ENCODE measurements at places on chromosomes 11 and 22.
A peak's percentile ranks its signal among the peaks of the same experiment; 100 is the strongest.

DNA sequence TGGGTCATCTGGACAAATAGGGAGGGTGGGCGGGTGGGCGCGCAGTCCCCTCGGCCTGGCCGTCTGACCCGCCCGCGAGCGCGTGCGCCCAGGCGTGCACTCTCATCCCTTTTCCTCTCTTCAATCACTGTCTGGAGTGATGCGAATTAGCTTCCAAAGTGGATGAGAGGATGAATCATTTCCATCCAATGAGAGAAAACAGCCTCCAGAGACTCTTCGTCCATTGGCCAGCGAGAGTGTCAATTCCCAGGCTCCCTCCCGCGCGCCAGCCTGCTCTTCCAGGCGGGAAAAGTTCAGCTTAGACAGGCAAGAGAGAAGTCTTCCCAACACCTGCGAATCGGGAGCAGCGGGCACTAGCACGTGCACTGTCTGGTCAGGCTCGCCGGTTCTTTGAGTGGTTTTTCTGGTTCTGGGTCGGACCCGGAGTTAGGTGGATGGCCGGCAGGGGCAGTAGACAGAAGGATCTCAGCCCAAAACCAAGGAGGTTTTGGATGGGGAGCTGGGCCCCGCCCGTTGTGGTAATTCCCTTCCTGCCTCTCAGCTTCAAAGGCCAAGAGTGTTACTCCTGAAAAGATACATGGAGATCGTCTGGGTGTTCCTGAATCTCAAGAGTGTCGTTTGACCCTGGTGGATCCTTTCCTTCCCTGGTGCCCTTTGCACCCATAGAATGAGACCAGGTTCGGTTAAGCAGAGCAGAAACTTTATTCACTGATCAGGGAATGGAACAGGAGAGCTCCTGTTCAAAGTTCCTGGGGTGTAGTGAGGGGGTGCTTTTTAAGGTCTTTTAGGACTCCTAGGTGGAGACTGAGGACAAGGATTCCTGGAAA, 33.4 kb upstream of the GLYATL1 start:
- peak; percentile 89 for DNase-seq

DNA sequence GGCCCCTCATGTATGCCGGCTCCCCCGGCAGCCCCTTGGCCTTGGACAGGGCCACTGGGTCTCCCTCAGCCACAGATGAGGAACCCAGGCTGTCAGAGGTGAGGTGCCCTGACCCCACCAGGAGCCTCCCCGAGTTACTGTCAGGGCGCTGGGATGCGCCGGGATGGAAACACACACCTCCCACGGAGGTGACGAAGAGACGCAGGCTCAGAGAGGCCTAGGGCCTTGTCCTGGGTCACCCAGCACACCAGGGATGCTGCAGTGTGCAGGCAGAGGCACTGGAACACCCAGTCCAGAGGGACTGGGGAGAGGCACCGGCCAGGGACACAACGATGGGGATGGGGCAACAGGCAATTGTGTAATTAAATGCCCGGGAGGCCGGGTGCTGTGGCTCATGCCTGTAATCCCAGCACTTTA, 81.2 kb upstream of the PRR5 start:
- DNase-seq = no peak

DNA sequence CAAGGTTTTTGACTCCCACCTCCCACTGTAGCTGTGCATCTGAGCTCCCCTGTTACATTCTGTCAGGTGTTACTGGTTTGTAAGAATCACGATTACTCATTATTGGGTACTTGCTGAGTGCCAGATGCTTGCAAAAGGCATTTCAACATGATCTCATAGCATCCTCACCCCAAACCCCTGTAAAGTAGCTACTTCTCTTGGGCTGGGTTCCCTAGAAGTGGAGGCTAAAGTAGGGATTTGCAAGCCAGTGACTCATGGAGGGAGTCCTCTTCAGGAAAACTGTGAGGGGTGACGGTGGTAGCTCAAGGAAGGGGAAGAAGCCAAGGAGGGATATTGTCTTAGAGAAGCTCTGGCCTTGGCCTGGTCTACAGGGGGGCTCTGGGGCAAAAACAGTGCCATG, 78.6 kb downstream of the TIMP3 start:
- no peak for DNase-seq

DNA sequence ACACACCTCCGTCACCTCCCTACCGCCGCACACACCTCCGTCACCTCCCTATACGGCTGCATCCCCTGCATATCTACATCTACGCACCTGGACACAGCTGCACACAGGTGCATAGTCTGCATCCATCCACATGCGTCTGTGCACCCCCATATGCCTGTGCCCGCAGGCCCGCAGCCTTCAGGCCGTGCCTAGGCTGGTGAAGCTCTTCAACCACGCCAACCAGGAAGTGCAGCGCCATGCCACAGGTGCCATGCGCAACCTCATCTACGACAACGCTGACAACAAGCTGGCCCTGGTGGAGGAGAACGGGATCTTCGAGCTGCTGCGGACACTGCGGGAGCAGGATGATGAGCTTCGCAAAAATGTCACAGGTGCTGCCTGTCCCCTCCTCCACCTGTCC, 4.8 kb downstream of the PKP3 start:
- no peak for DNase-seq

GRCh38 chr11:34273099-34273498, 84.7 kb downstream of the ABTB2 start:
- DNase-seq = no peak

- DNase-seq = no peak
Observed at GRCh38 chr11:27592098-27592780, 85.7 kb upstream of the LIN7C start.

DNA sequence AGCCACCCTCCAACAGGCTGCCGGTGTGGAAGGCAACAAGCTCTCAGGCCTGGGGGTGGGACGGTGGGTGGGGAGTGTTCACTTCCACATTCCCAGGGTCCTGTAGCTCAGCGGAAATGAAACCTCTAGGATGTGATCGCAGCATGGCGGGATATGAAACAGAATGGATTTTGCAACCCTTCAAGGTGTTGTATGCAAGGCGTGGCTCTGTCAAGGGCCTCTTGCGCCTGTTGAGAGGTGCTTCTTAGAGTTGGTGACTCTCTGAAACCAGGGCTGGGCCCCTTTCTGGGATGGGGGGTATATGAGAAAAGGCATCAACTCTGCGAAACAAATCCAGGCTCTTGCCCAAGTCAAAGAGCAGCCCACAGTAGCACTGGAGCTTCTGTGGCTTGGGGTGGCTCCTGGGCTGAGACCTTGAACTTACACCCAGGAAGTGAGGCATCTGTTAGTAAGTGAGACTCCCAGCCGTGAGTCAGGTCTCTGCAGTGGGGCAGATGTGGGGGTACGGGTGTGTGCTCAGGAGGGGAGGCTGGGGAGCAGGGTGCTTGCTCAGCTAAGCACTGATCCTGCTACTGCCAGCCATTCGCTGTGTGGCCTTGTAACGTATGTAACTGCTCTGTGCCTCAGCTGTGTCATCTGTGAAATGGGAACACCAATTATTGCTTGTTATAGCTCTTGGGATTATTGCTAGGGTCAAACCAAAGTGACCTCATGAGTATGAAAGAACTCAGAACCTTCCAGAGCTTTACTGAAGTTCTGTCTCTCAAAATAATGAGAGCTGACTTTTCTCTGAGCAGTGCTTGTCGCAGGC, 28.3 kb downstream of the NECTIN1 start:
- no peak for DNase-seq

- DNase-seq = no peak
Observed at GRCh38 chr11:57085611-57086010, 96.1 kb upstream of the LRRC55 start.

DNA sequence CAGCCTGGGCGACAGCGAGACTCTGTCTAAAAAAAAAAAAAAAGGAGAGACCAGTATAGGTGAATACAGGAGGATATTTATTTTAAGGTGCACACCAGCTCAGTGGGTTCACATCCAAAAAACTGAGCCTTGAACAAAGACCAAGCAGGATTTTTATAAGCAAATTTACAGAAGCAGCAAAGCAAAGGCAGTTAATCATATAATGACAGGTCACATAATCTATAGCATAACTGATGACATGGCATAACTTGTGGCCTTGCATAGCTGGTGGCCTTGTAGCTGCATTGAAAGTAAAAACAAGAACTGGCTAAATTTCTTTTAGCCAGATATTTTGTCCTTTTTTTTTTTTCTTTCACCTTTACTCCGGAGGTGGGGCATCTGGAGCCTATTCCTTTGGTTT, 2.7 kb upstream of the PLAAT3 start:
- no peak for DNase-seq

GRCh38 chr11:80727315-80727714, 1286.5 kb upstream of the TENM4 start:
- no peak for DNase-seq

- DNase-seq = no peak
Observed at GRCh38 chr22:45159652-45160462, 3.9 kb upstream of the NUP50 start.

DNA sequence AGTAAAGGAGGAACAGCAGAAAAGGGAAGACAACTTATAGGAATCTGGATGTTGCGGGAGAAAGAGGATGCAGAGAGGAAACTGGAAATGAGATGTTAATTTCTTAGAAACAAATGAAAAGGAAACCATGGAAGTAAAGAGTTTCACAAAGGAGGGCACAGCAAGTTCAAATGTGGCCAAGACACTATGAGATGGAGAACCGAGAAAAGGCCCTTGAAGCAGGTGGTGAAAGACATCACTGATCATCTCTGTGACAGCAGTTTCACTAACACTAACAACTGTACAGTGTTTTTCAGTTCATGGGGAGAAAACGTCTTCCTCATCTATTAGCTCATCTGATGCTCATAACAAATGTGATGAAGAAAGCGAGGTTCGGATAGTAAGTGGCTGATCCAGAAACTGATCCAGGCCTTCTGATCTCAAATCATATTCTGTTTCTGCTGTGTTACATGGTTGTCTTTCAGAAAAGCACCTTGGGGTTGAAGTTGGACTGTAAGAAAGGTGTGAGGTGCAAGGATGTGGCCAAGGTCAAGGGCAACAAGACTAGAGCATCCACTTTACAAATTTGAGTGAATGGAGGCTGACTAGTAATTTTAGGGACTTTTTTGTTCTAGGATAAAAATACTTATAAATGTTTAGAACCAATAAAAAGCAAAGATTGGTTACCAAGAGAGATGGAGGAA, 492.1 kb upstream of the CADM1 start:
- no peak for DNase-seq

- peak; percentile 95 for DNase-seq
Observed at GRCh38 chr11:73335204-73335923, 27.3 kb downstream of the ARHGEF17 start.

DNA sequence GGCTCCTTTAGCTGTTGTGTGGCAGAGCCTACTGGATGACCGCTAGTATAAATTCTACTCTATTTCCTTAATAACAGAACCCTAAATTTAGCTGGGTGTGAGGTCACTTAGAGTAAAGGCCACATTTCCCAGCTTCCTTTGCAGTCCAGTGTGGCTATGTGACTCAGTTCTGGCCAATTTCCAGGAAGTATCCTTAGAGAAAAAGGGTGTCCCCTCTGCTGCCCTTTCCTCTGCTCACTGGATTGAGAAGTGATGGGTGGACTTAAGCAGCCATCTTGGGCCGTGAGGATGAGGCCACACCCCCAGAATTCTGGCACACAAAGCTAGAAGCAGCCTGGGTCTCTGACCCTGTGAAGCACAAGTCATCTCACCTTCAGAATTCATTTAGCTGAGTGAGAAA, 11.7 kb upstream of the RASD2 start:
- DNase-seq = no peak

DNA sequence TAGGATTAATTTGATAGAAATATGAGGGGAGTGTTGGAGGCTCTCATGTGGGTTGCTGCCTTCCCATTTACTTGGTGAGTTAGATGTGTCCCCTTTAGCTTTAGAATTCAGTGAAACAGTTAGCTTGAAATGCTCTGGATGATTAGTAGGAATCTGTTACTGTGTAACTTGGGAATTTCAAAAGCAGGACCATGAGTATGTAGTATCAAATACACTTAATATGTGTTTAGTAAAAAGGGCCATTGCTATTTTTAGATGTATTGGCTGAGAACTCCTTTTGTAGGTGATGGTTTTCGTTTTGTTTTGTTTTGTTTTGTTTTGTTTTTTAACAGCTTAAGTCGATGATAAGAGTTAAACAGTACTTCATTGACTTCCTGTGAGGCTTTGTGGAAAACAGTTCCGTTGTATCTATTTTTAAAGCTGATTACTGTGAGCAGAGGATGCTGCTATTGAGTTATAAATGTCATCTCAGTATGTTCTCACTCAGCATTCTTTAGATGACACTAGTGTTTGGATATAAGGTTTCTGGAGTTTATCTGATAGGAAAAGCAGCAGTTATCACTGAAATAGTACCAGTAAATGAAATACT, 53.5 kb downstream of the MCAM start:
- no peak for DNase-seq

DNA sequence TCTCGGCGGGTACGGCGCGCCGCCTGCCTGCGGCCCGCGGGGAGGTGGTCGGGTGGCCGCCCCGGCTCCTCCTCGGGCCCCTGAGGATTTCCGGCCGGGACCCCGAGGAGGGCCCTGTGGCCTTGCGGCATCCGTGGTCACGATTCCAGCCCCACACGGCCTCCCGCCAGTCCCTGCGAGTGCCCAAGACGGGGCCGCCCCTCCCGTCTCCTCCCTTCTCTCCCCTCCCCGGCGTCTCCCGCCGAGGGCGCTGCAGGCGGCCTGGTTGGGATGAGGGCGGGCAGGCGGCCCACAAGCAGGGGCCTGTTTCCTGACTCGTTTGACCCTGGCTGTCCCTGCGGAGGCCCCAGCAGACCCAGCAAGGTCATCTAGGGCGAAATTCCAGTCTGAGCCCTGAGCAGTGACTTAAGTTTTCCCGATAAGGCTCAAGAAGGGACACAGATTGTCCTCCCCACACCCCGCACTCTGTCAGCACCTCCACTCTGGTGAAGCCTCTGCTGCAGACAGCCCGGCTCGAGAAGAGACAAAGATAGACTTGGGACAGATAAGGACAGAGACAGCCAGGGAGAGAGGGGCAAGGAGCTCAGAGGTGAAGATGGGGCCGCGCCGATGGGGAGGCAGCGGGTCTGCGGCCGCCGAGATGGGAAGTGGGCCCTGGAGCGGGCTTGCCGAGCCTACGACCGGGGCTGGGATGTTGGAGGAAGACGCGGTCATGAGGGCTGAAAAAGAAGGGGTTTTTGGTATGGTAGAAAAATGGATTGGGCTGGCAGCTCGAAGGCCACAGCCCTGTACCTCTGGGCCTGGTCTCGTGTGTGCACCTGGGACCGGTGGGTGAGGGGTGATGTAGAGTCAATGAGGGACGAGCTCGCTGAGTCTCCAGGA, 95.0 kb downstream of the SWAP70 start:
- DNase-seq = peak; percentile 85

- no peak for DNase-seq
Observed at GRCh38 chr11:65432100-65432650, 9.6 kb downstream of the NEAT1 start.

GRCh38 chr11:60785806-60786361, 751 bp downstream of the MS4A10 start:
- DNase-seq = no peak

GRCh38 chr11:123580557-123581275, 73.7 kb downstream of the SCN3B start:
- DNase-seq = peak; percentile 61

GRCh38 chr11:107857550-107858216, 904 bp downstream of the SLC35F2 start:
- DNase-seq = no peak

DNA sequence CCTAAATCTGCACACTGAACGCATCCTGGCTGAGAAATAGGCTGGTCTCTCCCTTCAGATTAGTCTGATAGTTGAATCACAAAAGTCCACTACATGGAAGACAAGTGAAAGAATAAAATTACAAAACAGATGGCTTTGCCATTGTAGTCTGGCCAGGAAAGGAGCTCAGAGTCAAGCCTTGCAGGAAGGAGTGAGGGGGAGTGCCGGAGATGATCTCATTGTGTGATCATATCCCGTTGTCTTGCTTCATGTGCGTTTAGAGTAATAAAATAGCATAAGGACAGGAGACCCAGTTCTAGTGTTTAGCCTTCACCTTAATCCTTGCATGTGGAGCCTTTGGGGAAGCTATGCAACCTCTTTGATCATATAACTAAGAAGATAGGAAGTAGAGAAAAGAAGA, 666.7 kb upstream of the RAG2 start:
- DNase-seq = no peak

Measured in right forelimb (tissue), 1 donor.